ENCODE measurements at places on chromosomes 5 and 9.

- DNase-seq, result no peak
- H3K4me3 ChIP-seq, result no peak overlapping the region
- H3K27me3 ChIP-seq, result no peaks in the 10 kb centered on the region
- no peak overlapping the region for H3K27ac ChIP-seq
Measured at GRCh38 chr5:92180391-92180790, 797.3 kb upstream of the ARRDC3 start.

DNA sequence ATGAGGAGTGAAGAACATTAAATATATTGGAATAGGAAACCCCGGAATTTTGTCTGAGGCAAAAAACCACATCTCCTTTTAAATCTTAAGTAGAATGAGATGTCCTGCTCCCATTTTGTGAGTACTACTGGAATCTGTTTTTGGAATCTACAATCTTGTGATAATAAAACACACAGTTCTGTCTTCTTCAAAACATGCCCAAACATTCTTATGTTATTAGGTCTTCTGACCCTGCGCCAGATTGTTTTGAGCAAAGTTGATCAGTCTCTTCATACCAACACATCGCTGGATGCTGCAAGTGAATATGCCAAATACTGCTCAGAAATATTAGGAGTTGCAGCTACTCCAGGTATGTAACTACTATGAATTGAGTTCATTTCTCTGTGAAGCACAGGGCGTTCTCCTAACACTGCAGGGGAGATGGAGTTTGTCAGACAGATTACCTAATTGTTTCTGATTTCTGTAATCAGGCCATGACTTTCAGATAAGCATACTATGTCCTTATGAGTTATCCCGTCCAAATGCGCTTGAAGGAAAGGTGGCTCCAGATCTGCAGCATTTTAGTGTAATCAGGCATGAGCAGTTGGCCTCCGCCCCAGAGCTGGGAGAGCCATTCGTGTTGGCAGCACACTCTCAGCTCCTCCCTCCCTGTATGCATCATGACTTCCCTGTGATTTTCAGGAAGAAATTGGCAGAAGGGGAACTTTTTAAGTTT, 88.0 kb downstream of the NLN start:
- no peak overlapping the region for H3K27ac ChIP-seq
- no peak overlapping the region for H3K4me3 ChIP-seq
- H3K27me3 ChIP-seq, result no peaks in the 10 kb centered on the region
- DNase-seq, result no peak
- H3K4me1 ChIP-seq, result no peaks in the 10 kb centered on the region
- peaks cover 34% of the 10 kb centered on the region for H3K36me3 ChIP-seq

DNA sequence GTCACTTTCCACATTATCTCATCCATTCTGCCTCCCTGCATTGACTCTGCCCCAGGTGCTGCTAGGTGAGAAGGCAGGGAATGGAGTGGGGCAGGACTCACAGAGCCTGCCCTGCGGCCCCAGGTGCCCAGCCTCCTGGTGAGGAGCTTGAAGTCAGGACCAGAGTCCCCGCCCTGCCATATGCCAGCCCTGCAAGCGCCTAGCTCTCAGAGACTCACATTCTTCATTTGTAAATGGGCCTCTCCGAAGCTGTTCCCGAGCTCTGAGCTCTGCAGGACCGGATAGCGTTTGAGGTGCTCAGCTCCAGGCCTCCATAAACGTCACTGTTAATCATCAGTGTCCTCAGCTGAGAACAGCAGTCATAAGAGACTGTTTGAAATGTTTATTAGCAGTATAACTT, 75.1 kb upstream of the STXBP1 start:
- no peak overlapping the region for H3K27ac ChIP-seq
- no peak for DNase-seq
- no peak overlapping the region for H3K4me3 ChIP-seq

DNA sequence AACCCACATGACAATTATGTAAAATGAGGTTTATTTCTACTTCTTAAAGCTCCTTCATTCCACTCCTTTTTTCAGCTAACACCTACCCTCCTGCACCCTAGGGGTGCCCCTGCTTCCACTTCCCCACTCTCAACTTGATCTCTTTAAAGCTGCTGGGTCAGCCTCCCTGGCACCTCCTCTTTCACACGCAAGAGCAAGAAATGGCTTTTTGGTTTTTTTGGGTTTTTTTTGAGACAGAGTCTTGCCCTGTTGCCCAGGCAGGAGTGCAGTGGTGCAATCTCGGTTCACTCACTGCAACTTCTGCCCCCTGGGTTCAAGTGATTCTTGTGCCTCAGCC, 64.4 kb downstream of the SUSD1 start:
- H3K4me1 ChIP-seq, result peaks cover 63% of the 10 kb centered on the region
- peak overlapping the region; percentile 56 for H3K4me3 ChIP-seq
- H3K27me3 ChIP-seq, result no peaks in the 10 kb centered on the region
- peak overlapping the region; percentile 62 for H3K27ac ChIP-seq

DNA sequence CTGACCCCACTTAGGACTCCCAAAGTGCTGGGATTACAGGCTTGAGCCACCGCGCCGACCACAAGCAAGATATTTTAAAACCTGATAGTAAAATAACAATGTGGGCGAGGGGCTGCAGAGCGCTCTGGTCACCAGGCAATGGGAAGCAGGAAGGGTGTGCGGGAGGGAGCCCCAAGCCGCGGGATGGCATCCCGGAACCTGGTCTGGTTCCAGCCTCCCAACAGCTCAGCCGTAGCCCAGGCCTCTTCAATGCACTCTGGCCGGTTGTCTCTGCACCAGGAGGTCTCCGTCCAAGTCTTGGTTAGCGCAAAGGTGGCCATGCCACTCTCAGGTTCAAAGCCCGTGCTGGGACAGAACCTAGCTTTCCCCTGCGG, 694 bp upstream of the UAP1L1 start:
- H3K27ac ChIP-seq, result no peak overlapping the region
- peak overlapping the region; percentile 83 for H3K4me3 ChIP-seq
- no peaks in the 10 kb centered on the region for H3K27me3 ChIP-seq
- no peaks in the 10 kb centered on the region for H3K36me3 ChIP-seq
